ENCODE measurements at places on chromosomes 5 and 9.

DNA sequence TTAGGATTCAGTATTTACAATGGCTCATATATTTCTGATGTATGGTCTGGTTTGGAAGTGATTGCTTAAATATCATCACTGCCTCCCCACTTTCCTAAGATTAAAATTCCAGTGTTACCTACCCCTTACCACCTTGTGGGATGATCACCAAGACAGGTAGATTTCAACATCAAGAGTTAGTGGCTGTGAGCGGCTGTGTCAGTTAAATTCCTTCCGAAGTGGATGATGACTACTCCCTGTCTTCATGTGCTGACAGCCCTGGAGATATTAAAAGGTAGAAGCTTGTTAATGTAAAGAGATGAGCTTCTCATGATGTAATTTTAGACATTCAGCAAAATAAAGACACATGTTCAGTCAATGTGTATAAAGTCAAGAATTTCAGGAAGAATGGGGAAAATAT, 4.2 kb downstream of the ITGA2 start:
- no peak for DNase-seq

- no peak for DNase-seq
Observed at GRCh38 chr5:80608731-80609130, 38.7 kb upstream of the ANKRD34B start.

- DNase-seq = no peak
Observed at GRCh38 chr9:85291266-85291665, 450.5 kb downstream of the AGTPBP1 start.

DNA sequence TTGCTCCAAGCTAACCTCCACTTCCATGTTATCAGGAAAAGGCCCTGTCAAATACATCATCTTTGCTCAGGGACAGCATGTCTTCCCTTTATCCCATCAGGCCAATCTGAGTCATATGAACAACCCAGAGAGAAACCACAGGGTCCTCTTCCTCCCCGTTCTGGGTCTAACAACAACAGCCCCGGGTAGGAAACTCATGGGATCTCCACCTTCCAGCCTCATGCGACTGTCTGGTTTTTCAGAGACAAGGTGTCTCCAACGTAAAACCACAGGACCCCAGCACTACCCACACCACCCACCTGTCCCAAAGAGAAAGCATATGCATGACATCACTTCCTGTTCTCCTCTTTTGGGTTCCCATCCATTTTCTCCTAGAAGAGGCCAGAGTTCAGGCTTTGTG, 217.9 kb downstream of the ENC1 start:
- no peak for DNase-seq

DNA sequence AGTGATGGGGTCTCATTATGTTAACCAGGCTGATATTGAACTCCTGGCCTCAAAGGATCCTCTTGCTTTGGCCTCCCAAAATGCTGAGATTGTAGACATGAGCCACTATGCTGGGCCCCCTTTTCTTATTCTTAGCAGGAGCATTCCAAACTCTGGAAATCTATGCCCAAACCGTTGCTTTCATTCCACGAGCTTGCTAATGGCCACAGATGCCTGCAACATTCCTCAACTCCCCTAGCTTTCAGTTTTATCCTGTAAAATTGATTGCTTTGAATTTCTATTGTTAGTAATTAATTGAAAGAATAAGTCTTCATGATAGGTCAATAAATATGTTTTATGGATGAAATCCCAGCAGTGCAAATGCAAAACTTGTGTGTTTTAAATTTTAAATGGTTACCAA, 564.8 kb upstream of the WWC1 start:
- DNase-seq = no peak

- DNase-seq = no peak
Observed at GRCh38 chr5:71695595-71695994, 23.5 kb upstream of the CARTPT start.

DNA sequence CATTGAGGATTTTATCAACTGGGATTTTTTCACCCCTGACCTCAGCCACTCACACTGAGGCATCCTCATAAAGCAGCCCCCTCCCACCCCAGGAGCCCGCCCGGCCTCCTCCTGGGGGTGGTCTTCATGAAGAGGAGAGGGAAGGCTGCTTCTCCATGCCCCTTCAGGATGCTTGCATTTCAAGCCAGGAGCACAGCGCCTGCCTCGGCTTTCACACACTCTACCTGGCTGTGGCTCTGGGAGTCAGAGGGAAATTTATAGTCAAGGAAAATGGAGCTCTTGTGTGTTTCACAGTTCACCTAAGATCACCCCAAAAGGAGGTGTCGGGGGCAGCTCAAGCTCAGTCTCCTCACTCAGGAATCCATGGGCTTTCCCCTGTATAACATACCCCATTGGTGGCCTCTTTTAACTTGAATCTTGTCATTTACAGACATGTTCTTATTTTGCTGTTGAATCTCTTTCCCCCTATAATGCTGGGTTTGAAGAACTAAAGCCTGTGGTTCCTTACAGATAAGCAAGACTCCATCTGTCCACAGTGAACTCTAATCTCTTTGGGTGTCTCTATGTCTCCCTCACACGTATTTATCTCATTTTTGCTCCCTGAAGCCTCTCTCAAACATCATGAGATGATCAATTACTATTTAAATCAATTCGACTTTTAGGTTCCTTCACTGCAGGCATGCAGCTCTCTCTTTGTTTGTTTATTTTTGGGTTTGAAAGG, 22.6 kb upstream of the IQGAP2 start:
- peak; percentile 43 for DNase-seq

DNA sequence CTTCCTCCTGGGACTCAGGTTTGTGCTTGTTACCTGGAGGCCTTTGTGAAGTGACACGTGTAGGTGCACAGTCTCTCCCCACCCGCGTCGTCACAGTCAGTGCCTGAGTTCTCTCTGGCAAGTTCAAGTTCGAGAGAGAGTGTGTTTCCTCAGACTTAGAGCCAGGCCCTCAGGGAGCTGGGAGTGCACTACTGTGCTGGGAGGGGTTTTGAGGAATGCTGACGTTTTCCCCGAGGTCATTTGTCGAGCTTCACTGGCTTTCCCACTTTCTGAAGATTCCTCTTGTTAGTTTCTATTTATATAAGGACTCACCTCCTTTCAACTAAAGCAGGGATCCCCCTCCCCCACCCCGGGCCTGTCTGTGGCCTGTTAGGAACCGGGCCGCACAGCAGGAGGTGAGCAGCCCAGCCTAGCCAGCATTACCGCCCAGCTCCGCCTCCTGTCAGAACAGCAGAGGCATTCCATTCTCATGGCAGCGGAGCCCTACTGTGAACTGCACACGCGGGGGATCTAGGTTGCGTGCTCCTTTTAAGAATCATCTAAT, 209.2 kb downstream of the DIRAS2 start:
- no peak for DNase-seq

Measured in hematopoietic multipotent progenitor cell treated with erythropoietin and hydrocortisone succinate and interleukin-3 and kit ligand, for 17 days (in vitro differentiated cells).